ENCODE measurements at places on chromosomes 5 and 9.
A peak's percentile ranks its signal among the peaks of the same experiment; 100 is the strongest.

- no peak for DNase-seq
Observed at GRCh38 chr5:148939676-148940075, 113.3 kb downstream of the ADRB2 start.

DNA sequence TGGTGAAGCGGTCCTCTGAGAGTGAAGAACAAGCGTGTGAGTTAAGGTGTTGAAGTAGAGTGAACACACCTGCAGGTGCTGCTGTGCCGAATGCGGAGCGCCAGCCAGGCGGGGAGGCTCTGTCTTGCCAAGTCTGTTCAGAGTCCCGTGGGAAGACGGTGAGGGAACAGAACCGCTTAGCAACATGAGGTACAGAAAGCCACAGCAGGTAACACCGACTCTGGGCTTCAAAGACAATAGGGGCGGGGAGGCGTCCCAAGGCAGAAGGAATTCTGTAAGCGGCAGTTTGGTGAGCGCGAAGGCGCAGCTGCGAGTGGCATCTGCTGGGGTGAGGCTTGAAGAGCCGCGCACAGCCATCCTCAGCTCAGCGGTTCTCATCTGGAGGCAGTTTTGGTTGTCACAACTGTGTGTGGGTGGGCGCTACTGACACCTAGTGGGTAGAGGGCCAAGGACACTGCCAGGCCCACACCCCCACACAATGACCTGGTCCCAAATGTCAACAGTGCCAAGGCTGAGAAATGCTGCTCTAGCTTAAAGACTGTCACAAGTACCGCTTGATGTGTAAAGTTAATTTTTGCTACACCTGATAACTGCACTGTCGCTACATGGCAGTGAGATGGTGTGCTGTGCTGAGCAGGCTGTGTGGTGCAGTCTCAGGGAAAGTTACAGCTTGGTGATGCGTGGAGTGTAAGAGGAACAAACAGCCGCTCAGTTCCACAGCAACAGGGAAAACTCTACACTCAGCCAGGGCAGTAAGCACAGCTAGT is 67.4 kb upstream of the TBC1D9B start:
- peak; percentile 91 for DNase-seq

DNA sequence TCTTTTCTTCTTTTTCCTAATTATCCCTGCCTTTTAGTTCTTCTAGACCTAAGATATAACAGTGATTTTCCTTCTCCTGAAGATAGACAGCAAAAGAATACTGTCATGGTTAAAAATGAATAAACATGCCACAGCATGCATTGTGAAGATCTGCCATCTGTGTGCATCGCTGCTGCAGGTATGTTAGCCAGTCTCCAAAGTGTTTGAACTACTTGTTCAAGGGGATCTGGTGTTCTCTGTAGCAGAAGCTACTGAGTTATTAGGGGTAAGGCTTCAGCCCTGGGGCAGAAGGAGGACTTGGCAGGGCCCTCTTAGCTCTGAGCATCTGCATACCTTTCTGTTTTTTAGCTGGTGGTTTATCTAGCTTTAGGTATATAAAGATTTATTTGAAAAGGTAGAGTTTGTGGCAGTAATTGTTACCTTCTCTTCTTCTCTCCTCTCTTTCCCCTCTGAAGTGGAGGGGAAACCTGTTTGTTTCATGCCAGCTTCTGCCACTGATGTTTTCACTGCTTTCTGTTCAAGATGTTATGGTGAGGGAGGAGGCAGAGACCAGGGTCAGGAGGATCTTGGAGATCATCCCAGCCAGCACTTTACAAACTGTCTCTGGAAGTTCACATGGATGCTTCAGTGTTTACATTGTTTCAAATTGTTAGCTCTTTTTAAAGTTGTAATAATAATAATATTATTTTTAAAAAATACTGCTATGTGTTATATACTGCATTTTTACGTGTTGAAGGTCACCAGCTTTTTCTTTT is 25.2 kb downstream of the GALNT10 start:
- peak; percentile 11 for DNase-seq

DNA sequence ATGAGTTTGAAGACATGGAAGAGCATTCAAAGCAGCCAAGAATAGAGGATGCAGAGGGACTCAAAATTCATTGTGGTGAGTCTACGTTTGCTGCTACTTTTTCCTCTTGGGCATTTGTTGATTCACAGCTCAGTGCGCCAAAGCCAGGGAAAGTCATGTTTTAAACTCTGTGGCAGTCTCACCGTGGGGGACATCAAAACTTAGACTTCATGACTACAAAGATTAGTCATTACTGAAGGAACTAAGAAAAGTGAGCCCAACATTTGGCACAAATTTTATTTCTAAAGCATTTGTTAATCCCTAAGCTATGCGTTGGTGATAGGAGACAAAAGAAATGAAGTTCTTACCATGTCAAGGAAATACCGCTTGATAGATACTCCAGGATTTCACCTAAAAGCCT is 73.7 kb upstream of the MTAP start:
- no peak for DNase-seq

- DNase-seq: peak; percentile 60
Observed at GRCh38 chr9:114288193-114289091, 34.5 kb upstream of the ORM1 start.
